ENCODE measurements at places on chromosomes 2 and 18.
A peak's percentile ranks its signal among the peaks of the same experiment; 100 is the strongest.

GRCh38 chr18:61655630-61656029, 237.2 kb downstream of the RNF152 start:
- no peak for DNase-seq

DNA sequence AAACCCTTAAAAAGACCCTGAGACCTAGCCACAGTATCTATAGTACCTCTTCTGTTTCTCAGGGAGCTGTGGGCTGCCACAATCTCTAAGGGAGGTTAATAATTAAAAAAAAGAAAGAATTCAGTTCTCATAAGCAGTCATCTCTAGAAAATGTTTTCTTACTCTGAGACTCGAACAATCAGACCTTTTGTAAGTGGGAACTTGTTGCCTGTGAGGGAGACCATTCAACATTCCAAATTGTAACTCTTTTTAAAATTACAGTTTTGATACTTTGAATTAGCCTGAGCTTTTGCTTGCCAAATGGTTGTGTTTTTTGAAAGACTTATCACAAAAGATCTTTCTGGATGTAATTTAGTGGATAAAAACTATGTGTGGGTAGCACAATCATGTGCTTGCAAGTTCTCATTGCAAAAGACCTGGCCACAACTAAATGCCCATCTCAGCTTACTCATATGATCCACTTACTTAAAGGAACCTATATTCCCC, 33.3 kb downstream of the IL1R2 start:
- DNase-seq = no peak

GRCh38 chr18:37481491-37481890, 84.1 kb downstream of the CELF4 start:
- no peak for DNase-seq

GRCh38 chr2:40199771-40200170, 252.1 kb downstream of the SLC8A1 start:
- no peak for DNase-seq

GRCh38 chr2:222180619-222181018, 118.2 kb downstream of the PAX3 start:
- DNase-seq = no peak

GRCh38 chr18:42937436-42937835, 178.0 kb downstream of the RIT2 start:
- DNase-seq = no peak

DNA sequence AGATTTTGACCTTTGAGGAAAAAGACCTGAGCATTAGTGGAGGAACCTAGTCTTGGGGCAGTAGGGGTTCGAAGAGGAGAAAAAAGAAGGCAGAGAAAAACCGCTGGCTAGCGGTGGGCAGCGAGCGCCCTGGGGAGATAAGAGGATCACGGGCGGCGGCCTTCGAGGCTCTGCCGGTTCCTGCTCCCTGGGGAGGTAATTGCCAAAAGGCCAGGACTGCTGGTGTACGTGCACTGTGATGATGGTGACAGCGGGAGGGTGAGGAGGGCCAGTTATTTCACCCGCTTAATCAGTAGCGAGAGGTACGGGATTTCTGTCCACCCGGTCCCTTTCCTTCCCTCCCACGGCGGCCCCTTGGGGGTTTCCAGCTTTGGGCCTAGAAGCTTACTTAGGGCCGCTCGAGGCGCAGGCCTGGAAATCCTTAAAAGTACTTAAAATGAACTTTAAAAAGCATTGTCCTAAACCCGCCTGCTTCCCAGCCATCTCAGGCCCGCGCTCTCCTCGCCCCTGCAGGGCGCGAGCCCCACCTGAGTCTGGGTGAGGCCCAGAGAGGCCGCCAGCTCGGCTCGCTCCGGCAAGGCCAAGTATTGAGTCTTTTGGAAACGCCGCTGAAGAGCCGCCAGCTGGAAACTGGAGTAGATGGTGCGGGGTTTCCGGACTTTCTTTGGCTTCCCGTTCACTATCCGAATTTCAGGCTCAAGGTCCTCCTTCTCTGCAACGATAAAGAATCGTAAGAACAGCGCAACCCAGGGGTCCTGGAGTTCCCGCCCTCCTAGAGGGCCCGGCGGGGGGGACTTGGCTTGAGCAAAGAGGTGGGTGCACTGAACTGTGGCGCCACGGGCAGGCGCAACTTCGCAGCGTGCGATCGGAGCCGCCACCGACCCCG, 1.5 kb downstream of the DLX2 start:
- no peak for DNase-seq

DNA sequence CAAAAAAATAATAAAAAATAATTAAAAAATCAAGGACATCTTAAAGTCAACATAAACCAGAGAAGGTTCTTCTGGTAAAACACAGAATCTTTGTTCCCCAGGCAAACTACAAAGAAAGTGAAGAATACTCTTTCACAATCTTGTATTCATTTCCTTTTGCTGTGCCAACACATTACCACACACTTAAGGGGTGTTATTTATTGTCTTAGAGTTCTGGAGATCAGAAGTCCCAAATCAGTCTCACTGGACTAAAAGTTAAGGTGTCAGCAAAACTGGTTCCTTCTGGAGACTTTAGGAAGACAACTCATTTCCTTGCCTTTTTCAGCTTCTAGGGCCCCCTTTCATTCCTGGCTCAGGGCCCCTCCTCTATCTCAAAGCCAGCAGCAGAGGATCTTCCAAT, 12.2 kb upstream of the CAB39 start:
- peak; percentile 39 for DNase-seq

DNA sequence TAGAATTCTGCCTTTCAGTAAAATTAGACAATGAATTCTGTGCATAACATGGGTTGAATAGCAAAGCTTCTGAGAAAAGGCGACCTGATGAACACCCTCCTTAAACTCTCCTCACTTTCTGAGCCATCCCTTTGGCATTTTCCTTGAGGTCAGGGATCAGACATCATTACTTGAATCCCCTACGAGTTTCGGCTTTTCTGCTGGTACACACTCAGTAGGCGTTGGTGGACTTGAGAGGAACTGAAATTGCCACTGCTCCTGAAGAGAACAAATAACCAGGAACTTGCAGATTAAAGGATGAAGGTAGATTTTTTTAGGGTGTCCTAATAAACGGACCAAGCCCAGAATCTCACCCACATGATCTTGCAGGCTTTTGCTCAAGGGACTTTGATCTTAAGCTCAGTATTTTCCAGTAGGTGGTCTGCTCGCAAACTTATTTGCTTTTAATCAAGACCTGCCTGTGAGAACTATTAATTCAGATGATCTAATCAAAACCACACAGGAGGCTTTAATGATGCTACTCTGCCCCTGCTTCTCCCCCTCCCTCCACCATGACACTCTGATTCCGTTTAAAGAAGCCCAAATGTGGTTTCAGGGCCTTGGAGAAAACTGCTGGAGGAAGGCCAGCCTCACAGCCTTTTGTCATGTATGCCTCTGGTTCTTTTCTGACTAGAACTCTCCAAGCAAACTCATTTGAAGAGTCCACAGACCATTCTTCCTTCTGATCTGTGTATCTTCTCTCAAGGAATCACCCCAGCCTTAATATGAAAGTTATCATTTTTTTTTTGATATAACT, 124.9 kb downstream of the PRKCE start:
- no peak for DNase-seq

- DNase-seq = no peak
Observed at GRCh38 chr2:145598434-145598833, 1078.5 kb upstream of the ZEB2 start.

DNA sequence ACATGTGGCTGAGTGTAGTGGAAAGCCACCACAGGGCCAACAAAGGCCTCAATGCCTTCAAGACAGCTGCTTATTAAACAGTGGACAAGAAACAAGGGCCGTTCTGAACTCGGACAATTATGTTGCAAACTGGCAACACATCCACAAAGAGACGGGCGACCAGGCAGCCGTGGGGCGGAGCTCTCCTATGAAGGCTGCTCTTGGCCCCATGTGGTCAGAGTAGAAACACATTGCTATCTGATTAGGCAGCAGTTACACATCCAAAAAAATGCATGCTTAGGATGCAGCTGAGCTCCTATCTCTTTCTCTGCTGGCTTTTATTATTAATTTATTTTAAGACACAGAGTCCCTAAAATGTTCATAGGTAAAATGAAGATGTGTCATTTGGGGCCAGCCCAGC, 163.4 kb downstream of the TMEM163 start:
- no peak for DNase-seq

GRCh38 chr18:56294484-56295183, 343.8 kb downstream of the TXNL1 start:
- DNase-seq = no peak

All from Ammon's horn (tissue), 1 donor.